Kidney epithelial cell (primary cell): ENCODE measurements at places on chromosomes 7 and 10.

GRCh38 chr10:1185911-1186682 is 129.9 kb downstream of the WDR37 start:
- DNase-seq: no peak

DNA sequence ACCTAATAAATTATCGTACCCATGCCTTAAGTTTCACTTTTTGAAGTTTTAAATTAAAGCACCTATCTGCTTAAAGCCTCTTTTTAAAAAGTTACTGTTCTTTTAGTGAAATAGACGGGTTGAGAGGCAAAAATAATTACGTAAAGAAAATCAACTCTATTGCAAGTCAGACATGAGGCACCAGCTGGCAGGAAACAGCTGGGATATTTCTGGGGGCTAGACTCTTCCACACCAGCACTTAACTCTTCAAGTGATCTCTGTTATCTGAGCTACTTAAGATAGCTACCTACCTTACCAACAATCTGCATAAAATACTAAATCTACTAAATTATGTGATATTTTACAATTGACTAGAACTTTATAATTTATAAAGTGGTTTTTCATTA is 35.8 kb downstream of the GBF1 start:
- no peak for DNase-seq

DNA sequence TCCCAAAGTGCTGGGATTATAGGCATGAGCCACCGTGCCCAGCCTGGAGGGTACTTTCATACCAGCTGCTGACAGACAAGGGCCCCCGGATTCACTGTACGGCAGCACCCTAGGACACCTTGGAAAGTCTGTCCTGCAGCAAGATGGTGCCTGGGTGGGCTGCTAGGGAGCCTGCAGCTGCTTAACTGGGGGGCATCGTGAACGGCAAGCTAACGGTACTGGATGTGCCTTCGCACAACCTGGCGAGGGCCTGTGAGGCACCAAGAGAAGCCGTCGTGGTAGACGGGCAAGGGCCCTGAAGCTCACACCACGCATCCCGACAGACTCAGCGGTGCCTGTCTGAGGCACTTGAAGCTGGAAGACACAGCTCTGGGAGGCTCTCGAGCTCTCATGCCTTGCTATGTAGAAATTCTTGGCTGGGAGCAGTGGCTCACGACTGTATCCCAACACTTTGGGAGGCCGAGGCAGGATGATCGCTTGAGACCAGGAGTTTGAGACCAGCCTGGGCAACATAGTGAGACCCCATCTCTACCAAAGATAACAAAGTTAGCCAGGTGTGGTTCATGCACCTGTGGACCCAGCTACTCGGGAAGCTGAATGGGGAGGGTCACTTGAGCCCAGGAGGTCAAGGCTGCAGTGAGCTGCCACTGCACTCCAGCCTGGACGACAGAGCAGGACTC is 9.4 kb downstream of the BRAT1 start:
- DNase-seq: no peak

- DNase-seq: peak; percentile 69
Observed at GRCh38 chr10:76618641-76619040, 1019.0 kb downstream of the KCNMA1 start.

DNA sequence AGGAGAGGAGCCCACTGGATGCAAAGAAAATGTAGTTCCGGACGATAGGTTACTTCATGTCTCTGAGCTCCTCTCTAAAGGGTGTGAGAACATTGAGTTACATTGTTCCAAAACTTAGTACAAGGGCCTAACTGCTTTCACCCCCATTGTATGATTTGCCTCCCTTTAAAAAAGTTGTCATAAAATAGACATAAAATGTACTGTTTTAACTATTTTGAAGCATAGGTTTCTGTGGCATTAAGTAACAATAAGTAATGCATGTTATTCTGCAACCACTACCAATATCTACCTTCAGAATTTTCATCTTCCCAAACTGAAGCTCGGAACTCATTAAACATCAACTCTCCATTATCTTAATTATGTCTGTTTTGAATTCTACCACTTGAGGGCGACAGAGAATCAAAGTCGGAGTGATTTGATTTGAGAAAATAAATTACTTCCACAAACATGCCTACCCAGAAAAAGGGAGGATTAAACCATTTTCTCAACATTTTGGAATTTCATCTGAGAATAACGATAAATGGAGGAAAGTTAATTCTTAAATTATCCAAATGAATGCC is 2.7 kb downstream of the IGFBP1 start:
- DNase-seq: no peak

DNA sequence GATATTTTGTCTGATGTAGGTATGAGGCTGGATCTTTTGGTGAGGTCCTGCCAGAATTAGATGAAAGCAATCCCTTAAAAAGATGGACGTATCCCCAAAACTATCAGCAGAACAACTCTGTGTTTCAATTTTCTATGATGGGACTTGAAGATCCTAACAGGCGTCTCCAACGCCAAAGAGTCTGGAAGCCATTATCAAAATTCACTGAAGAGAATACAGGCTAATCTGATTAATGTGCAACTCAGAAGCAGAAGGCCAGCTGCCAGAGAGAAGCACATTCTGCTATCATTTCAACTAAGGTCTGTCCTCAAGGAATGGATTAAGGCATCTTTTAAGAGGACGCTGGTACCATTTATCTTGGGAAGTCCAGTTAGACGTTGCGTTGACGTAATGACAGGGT is 119.7 kb downstream of the FGFR2 start:
- no peak for DNase-seq

DNA sequence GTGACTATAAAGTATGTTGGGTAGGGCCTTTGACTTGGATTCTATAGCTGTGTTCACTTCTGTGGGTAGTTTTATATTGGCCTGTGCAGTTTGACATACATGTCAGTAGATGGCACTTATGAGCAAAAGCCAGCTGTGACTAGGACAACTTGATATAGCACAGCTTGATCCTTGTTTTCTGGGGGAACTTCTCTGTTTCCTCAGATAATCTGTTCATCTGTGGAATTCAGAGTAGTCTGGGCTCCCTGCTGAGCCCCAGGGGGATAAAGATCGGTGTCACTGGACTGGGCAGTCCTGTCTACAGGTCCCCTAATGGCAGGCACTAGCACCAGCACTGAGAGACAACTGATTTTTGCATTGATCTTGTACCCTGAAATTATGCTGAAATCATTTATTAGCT is 25.4 kb downstream of the CYP2C9 start:
- DNase-seq: peak; percentile 4

- no peak for DNase-seq
Observed at GRCh38 chr7:70177166-70177565, 578.9 kb downstream of the AUTS2 start.

DNA sequence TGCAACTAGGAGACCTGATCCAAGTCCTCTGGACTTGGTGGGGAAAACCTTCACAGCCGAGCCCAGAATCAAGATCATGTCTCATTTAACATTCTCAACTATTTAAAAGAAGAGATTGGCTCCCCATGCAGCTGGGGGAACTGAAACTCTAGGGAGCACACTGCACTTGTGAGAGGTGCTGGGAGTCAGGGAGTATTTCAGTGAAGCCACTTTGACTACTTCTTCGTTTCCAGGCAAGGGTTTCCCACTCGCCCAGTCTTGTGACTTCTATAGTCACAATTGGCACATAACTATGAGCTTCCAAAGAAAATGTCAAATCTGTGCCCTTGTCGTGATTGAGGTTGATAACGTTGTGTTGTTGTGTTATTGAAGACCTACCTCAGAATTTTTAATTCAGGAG is 62.9 kb downstream of the AKR1B1 start:
- DNase-seq: no peak

DNA sequence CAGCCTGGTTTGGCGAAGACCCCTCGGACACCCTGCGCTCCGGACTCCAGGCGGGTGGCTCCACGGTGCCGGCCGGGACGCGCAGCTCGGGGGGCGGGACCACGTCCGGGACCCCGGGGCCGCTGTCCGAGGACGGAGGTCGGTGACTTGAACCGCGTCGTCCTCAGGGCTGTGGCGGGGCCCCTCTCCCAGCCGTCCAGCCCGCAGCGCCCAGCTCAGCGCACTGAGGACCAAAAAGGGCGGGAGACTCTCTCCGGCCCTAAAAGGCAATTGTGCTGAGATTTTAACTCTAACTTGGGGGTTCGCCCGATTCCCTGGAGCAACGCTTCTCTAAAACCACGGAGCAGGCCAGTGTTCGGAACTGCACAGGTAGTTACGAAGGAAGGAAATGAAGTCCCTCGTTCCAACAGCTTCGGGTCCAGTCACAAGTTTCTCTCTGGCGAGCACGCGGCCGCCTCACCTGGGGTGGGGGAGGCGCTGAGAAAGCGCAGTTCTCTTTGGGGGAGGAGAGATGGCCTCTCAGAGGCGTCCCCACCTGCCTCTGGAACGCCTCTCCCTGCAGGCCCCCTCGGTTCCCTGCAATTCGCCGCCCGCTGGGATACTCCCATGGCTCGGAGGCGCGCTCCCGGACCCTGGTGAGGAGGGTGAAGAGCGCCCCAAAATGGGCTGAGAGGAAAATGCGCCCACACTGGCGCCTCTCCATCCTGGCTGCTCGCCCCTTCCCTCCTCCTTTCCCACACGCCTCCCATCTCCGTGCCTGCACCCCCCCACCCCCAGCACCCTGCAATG is 352.7 kb downstream of the DNAJB6 start:
- no peak for DNase-seq
